CD14-positive monocyte (primary cell): ENCODE measurements at places on chromosomes 5 and 9. TPM values are rescaled to one million over a fixed set of nuclear protein-coding genes. Genes with fewer than 3 reads are reported as not detected.

The MEGF10 gene
- not detected for polyA plus RNA-seq

The OCLN gene
- 0.06 and 0.15 TPM in 2 replicates for polyA plus RNA-seq

The PHF2 gene
- polyA plus RNA-seq = 13.2 and 16.0 TPM in 2 replicates

The SLC36A2 gene
- polyA plus RNA-seq = not detected

- no peak for DNase-seq
Measured at GRCh38 chr5:79011219-79011836, 26.2 kb upstream of the ARSB start.

DNA sequence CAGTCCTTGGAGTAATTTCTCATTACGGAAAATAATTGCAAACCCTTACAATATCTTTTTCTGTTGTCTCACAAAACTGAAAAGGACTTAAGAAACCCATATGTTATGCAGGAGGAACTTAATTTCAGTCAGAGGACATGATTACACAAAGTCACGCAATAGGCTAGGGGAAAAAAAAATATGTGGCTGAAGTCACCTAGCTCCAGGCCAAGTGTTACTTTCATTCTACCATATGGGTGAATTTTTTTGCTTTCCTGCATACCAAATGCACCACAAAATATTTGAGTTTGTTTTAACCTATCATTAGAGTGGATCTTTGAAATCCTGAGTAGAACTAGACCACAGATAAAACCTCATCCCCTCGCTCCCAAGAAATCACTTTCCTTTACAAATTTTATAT is 523.5 kb downstream of the CAAP1 start:
- DNase-seq = no peak

- peak; percentile 3 for DNase-seq
Measured at GRCh38 chr9:38713426-38713825, 6.5 kb downstream of the FAM240B start.

- DNase-seq = no peak
Measured at GRCh38 chr5:51997949-51998348, 614.7 kb downstream of the ISL1 start.

DNA sequence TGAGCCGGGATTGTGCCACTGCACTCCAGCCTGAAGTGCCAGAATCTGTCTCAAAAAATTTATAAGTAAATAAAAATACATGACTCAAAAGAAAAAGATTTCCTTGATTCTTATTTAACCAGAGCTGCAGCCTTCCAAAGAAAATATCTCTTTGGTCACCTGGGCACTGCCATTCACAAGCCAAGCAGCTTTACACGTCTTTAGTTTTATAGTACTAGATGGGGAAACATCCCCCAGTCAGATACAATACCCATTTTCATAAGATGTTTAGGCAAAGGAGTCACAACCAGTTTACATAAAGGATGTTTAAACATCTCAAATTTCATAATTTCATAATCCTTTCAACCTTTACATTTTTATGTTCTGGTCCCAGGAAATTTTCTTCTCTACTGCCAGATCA is 13.7 kb upstream of the OXCT1 start:
- DNase-seq = no peak

DNA sequence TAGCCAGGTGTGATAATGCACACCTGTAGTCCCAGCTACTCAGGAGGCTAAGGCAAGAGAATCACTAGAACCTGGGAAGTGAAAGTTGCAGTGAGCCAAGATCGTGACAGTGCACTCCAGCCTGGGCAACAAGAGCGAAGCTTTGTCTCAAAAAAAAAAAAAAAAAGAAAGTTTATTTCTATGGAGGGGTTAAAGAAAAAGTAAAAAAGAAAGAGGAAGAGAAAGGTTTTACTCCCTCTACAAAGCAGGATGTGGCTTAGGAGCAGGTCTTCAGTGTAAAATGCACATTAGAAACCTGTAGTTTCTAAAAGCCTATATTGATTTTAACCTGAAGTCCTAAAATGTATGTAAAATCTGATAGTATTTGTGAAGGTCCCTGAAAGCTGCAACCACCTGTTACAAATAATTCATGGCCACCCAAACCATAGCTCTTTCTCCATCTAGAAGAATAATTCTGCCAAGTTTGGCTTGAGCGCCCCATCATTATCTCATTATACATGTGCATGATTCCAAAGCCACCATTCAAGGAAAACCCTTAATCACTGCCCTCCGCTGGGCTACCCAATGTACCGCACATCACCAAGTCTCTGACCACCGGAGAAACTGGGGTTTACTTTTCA is 3.4 kb downstream of the FNBP1 start:
- DNase-seq = peak; percentile 34
